ENCODE measurements at places on chromosomes 13 and 19. TPM values are rescaled to one million over a fixed set of nuclear protein-coding genes. Genes with fewer than 3 reads are reported as not detected.

Gene SOX21
- total RNA-seq, result 71.8 TPM

Gene KLF1
- not detected for total RNA-seq

Gene TMEM238
- total RNA-seq, result 0.71 TPM

Gene ZNF177
- 8.0 TPM for total RNA-seq

- peak; percentile 67 for DNase-seq
These were observed 1651.9 kb upstream of the MIR17HG start for GRCh38 chr13:89695343-89696257.

Gene MADCAM1
- 0.75 TPM for total RNA-seq

Gene CD177
- total RNA-seq, result not detected

Gene ZNF324B
- total RNA-seq, result 11.9 TPM

Gene ATP4A
- not detected for total RNA-seq

DNA sequence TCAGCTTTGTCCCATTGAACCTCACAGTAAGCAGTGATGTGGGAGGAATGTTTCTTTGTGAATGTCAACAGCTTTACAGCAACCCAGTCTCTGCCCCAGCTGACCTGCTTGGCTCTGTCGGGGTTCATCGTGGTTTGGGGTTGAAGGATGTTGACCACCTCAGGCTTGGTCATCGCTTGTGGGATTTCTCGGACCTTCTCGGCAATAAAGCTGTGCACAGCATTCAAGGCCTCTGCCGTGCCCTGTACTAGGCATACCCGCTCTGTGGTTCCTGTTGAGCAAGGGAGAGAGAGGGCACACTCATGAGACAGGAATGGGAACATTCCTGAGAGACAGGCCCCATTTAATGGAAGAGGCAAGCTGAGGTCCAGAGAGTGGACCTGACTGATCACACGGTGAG lies 20.0 kb downstream of the NOVA2 start:
- no peak for DNase-seq
